ENCODE measurements at places on chromosomes 4 and X.

GRCh38 chrX:147333821-147334220 is 519.3 kb upstream of the CXorf51A start:
- DNase-seq = no peak

- DNase-seq = no peak
Observed at GRCh38 chr4:171022824-171023230, 790.4 kb upstream of the GALNTL6 start.

- no peak for DNase-seq
Observed at GRCh38 chr4:85555206-85555605, 80.3 kb downstream of the ARHGAP24 start.

DNA sequence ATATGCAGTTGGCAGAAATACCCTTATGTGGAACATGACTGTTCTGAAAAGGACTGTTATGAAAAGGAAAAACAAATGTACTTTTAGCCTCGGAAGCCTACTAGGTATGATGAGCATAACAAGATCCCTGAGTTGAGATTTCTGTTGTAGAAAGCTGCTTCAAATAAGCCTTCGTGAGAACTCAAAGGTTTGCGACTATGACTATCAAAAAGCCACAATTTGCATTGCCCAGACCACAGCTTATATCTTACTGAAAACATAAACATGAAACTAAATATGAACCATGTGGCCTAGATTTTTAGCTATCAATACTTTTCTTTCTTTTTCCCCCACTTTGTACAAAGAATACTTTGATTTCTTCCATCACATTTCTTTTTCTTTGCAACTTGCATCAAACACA is 398.2 kb upstream of the LCORL start:
- no peak for DNase-seq

DNA sequence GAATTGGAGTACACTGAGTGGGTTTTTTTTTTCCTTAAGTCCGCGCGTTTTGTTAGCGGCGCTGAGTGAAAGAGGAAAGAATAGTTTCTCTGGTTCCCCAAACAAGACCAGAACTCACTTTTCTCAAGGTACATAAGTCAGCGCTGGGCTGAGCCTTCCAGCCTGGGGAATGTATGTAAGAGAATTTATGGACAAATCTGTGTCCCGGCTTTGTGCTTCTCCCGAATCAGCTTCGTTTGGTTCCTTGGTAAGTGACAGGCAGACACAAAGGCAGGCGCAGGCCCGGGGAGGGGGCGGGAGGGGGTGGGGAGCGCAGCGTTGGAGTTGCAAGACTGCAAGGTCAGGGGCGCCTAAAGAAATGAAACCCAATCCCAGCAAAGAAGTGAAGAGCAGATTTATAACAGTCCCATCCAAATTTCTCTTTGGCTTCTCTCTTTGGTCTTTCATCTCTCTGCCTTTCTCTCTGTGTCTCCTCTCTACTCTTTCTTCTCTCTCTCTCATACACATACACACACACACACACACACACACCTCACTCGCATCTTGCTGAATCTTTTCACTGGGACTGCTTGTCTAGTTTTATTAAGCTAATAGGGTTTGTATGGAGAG is 981 bp downstream of the TET2 start:
- DNase-seq = peak; percentile 19

DNA sequence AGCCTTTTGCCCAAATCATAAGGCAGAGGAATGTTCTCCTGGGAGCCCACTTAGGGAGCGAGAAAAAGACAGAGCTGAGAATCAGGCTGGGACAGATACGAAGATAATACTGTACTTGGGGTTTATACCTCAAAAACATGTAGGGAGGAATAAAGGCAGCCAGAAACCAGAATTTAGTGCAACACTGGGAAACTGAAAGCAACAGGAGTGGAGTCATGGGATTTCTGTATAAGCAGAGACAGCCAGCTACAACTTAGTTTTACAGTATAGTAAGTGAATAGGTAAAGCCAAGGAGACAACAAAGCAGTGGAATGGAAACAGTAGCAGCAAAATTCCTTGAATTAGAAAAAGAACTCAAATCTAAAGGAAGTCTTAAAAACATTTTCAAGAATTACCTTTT is 413.2 kb downstream of the FAT4 start:
- DNase-seq = no peak

GRCh38 chrX:28880136-28880535 is 292.9 kb downstream of the IL1RAPL1 start:
- no peak for DNase-seq

DNA sequence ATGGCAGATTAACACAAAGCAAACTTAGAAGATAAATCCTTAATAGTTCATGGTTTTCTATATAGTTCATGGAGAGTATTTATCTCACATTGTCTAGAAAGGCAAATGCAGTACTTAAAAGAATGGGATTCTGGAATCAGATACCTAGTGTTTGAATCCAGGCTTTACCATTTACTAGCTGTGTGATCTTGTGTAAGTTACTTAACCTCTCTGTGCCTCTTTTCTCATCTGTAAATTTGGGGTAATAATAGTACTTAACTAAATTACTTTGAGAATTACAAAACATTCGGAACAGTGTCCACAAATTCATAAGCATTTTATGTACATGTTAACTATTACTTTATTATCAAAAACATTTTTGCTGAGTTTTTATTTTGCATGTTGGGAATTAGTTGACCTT is 15.8 kb downstream of the MAGEB1 start:
- DNase-seq = no peak

DNA sequence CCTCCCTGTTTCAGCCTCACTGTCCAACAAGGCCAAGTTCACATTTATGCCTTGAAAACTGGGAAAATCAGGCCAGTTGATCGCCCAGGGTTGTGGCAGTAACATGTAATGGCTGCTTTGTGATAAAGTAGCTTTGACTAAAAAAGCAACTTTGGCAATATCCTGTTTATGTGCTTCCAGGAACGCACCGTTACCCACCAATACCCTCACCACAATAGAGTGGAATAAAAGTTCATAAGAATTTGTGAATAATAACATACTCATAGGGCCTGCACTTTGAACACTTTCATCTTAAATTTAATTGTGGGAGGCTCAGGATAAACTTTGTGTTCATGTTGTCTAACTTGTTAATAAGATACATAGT is 80.7 kb upstream of the MAML3 start:
- no peak for DNase-seq

- DNase-seq = no peak
Observed at GRCh38 chrX:123504630-123505270, 228.1 kb downstream of the THOC2 start.

DNA sequence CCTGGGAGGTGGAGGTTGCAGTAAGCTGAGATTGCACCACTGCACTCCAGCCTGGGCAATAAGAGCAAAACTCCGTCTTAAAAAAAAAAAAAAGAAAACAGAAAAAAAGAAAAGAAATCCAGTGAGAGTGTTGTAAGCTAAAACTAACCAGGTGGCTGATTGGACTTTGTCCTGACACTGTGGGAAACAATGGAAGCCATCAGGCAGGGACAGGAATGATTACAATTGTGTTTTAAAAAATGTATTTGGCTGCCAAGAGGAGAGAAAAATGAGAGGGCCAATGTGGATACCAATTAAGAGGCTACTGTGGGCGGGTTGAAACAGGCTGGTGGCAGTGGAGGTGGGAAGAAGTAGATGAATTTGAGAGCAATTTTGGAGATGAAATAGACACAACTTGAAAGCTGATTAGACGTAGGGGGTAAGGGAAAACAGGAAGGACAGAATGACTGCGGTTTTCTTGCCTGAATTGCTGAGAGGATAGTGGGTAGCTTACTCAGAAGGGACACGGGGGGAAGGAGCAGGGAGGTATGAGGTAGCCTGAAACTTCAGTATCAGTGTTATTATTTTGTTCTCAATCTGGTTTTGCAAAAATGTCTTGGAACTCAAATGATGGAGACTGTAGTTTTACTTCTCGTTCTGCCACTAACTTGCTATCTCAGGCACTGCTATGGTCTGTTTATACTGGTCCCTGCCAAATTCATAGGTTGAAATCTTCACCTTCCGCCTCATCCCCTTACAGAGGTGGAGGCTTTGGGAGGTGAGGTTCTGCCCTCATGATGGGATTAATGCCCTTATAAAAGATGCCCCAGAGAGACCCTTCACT is 45.6 kb upstream of the CHRNA9 start:
- DNase-seq = peak; percentile 33

DNA sequence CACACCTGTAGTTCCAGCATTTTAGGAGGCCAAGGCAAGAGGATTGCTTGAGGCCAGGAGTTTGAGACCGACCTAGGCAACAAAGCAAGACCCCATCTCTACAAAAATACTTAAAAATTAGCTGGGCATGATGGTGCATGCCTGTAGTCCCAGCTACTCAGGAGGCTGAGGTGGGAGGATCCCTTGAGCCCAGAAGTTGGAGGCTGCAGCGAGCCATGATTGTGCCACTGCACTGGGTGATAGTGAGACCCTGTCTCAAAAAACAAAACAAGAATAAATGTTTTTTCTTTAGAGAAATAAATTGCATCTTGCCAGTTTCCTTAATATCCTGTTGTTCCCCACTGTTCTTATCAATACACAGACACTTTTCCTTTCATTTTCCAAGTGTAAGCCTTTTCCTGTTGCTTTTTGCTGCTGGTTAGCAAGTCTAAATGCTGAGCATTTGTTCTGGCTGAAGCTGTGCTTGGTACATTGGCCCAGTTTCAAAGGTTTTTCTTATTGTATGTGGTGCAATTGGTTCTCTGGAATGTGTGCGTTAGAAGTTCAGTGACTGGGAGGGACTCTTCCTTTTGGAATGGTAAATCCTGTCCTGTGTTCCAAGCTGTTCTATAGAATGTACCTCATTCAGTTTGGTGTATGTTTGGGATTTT is 98.2 kb downstream of the AFF1 start:
- DNase-seq = no peak

DNA sequence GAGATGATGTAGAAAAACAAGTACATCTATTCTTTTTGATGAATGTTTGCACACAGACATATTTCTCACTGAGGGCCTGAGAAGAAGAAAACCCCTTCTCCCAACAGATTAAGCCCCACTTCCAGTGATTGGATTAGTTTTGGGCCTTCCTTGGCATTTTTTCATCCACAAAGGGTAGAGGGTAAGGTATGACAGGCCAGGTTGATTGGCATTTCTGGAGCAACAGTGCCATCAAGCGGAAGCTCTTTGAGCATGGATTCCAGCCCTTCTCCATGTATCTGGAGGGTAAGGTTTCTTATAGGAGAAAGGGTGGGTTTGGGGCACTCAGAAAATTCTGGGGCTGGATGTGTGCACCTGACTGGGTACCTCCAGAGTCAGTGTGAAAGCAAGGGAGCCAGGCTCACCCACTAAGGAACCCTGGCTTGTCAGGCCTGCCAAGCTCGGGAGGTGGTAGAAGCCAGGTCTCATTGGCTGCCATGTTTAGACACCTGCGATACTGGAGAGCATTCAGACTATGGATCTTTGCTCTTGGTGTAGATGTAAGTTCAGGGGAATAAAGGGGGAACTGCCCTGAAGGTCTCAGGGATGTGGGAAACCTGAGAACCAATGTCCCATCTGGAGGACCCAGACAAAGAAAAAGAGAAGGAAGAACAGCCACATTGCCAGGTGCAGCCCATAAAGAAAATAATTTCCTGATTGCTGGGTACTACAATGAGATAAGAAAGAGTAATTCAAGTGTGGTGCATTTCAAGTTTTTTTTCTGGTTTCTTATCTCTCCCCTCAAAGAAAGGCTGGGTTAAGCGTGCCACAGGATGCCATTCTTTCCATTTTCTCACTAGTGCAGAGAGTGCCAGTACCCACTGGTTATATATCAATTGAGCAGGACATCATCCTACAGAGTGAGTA is 222.3 kb upstream of the AGTR2 start:
- DNase-seq = no peak

DNA sequence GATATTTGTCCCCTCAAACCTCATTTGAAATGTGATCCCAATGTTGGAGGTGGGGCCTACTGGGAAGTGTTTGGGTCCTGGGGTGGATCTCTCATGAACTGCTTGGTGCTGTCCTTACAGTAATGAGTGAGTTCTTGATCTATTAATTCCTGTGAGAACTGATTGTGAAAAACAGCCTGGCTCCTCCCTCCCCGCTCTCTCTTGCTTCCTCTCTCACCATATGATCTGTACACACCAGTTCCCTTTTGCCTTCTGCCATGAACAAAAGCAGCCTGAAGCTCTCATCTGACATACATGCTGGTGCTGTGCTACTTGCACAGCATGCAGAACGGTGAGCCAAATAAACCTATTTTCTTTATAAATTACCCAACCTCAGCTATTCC is 11.2 kb upstream of the YIPF7 start:
- DNase-seq = no peak

DNA sequence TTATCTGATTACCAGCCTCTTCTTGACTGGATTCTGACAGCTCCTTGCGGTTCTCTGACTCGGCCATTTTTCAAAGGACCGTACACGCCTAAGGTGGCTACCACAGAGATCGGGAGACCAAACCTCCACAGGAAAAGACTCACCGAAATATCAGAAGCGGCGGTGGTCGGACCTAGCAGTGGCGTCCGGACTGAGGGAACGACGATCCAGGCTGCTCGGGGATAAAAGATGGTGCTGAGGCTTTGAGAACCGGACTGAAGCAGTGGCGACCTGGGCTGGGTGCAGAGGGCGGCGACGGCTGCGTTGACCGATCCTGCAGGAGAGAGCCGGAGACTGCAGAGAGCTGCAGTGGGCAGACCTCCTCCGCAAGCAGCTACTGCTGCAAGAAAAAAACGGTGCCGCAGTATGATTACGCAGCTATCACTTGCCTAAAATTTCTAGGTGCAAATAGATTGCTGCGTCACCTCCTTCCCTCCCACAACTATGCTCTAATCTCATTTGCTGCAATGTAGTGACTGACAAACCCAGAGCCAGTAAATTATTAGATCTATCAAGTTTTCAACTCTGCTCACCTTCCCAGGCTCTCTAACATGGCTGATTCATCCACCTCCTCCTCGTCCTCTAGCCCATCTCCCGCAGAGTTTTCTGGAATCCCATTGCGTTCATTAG is at the start of gene NAP1L2:
NAP1L2 (minus strand) TSS at position 426 of the 669 bp plus-strand sequence; CDS start at position 67, 359 bp downstream.
- DNase-seq = peak; percentile 63

DNA sequence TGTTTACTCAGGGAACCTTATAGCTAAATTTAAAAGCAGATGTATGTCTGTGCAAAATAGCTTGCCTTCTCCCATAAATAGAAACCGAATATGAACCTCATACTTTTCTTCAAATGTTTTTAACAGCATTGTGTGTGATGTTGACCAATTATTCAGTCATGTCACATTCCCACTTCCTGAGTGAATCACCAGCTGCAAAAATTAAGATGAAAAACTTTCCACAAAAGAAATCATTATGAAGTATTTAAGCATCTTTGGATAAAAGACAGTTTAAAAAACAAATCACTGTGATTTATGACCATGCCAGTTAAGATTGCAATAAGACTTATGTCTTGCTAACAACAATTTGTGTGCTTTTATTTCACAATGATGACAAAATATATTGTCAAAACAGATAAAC is 220.1 kb downstream of the PDGFC start:
- DNase-seq = no peak

GRCh38 chr4:90943311-90943710 is 816.1 kb downstream of the CCSER1 start:
- DNase-seq = no peak

- DNase-seq = no peak
Observed at GRCh38 chr4:177961761-177962380, 519.6 kb upstream of the AGA start.

GRCh38 chrX:581720-582298 is 48.8 kb upstream of the SHOX start:
- DNase-seq = no peak
